ENCODE measurements at places on chromosomes 11 and 22.

DNA sequence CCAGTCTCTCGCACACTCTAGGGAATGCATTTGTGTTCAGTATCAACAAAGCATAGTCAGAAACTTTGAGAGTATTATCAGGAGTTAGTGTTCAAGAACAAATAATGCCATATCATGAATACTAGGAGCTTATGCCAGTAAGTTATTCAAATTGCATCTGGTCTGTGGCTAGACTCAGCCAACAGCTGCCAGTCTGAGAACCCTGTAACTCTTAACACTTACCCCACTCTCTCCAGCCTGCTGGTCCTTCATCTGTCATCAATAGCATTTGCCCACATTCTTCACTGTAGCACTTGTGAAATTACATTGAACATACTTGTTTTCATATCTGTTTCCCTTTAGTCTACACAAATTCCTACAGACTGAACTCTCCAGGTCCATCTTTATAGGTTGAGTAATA is 1157.5 kb upstream of the RAG2 start:
- DNase-seq = no peak

- DNase-seq = no peak
These were observed 21.7 kb upstream of the TNRC6B start for GRCh38 chr22:40156001-40156516.

DNA sequence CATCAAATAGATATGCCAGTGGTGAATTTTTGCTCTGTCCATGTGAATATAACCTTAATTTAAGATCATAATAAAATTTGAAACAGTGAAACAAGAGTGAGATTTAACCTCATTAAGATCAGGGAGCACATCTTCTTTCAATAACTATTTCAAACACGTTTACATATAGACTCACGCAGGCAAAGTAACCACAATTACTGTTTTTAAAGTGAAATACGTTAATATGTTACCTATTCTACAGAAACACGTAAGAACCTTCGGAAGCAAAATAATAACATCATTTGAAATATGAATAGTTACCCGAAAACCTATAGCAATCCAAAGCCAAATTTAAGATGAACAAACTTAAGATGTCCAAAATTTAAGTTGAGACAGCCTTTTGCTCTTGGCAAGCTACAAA is 136.2 kb upstream of the ZC3H12C start:
- DNase-seq = no peak

GRCh38 chr11:60336767-60337391 is 9.8 kb downstream of the MS4A6E start:
- DNase-seq = no peak

- no peak for DNase-seq
These were observed 25.0 kb downstream of the P2RY2 start for GRCh38 chr11:73243093-73243485.

- DNase-seq = no peak
These were observed 192.6 kb upstream of the NARS2 start for GRCh38 chr11:78767027-78767932.

DNA sequence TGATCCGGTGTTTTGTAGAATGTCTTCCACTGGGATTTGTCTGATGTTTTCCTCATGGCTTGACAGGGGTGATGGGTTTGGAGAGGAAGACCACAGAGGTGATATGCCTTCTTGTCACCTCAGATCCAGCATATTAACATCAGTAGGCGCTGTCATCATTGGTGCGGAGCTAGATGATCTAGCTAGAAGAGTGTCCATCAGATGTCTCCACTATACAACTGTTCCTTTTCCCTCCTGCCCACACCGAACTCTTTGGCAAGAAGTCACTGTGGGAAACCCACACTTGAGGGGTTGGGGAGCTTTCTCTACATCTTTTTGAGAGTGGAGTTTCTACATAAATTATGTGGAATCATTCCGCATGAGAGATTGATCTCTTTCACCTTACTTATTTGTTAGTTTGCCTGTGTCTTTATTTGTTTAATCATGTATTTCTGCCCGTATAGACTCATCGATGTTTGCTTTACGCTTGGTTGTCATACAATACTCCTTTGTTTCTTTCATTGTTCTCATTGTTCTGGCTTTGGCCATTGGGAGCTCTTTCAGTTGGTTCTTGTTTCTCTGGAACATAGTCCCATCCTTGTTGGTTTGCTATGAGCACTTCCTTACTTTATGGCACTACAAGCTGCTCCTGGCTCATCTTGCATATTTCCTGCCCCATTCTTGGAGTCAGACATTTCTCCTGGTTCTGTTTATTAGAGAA is 1420.3 kb downstream of the BRD1 start:
- DNase-seq = no peak

GRCh38 chr11:130006929-130007328 is 4.3 kb upstream of the PRDM10 start:
- no peak for DNase-seq

DNA sequence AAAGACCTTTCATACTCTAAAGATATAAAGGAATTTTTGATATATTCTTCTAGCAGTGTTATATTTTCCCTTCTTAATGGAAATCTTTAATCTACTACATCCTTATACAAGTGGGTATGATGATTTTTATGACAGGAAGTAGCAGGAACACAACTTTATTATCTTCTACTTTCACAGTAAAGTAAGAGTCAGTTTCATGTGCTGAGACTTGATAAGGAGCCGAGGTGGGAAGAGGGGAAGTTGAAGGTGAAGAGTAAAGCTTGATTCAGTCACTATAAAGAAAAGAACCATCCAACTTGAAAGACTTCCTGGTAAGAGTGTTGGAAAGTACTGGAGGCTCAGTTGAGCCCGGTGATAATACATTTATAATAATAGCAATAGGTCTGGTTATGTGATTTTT is 82.1 kb upstream of the PTH start:
- no peak for DNase-seq
